ENCODE measurements at places on chromosomes 5 and 9.
A peak's percentile ranks its signal among the peaks of the same experiment; 100 is the strongest.

- no peak for DNase-seq
These were observed 29.4 kb downstream of the SLC6A3 start for GRCh38 chr5:1415626-1416360.

GRCh38 chr9:110590816-110591215 is 11.3 kb upstream of the SVEP1 start:
- DNase-seq, result no peak

GRCh38 chr9:99249619-99250018 is 27.5 kb downstream of the SEC61B start:
- peak; percentile 50 for DNase-seq

DNA sequence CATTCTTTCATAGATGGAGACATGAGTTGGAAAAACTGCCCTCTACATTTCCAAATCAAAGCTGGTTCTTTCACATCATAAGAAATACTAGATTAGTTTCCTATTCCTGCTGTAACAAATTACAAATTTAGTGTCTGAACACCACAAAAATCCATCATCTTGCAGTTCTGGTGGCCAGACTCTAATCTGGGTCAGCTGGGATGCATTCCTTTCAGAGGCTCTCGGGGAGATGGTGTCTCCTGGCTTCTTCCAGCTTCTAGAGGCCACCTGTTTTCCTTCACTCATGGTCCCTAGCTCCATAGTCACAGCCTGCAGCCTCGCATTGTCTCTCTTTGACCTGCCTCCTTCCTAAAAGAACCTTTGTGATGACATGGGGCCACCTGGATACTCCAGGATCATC is 65.2 kb downstream of the RETREG1 start:
- no peak for DNase-seq

DNA sequence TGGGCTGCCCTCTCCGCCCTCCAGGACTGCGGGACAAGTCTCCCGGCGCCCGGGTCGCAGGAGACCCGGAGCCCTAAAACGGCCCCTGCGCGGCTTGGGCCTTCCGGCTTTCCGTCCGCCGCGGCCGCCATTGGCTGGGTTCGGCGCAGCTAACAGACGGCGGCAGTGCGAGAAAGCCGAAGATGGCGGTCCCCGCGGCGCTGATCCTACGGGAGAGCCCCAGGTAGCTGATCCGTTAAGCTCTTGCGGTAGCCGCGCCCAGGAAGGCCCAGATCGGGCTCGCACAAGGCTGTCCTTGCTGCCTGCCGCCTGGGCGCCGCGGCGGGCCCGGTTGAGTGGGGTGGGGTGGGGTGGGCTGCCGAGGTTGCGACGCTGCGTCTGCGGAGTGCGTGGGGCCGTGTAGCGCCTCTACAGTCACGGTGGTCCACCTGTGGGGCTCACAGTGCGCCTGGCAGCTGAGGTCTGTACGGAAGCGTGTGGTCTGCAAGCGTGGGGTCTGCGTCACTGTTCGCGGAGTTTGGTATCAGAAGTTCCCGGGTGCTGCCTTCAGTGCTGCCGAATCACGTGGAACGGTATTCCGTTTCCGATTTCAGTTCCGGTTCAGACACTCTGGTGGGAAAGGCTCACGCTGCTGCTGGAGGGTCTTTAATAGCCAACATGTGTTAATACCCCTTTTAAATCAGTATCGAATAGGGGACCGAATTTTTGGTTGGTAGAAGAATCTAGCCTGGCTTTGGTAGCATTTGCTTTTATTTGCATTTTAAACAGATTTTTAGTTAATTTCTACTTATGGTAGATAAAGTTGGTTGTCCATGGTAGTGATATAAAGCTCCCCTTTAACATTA is at the start of gene COMMD10:
COMMD10 (plus strand) TSS at position 155 of the 845 bp plus-strand sequence.
- DNase-seq, result peak; percentile 82

DNA sequence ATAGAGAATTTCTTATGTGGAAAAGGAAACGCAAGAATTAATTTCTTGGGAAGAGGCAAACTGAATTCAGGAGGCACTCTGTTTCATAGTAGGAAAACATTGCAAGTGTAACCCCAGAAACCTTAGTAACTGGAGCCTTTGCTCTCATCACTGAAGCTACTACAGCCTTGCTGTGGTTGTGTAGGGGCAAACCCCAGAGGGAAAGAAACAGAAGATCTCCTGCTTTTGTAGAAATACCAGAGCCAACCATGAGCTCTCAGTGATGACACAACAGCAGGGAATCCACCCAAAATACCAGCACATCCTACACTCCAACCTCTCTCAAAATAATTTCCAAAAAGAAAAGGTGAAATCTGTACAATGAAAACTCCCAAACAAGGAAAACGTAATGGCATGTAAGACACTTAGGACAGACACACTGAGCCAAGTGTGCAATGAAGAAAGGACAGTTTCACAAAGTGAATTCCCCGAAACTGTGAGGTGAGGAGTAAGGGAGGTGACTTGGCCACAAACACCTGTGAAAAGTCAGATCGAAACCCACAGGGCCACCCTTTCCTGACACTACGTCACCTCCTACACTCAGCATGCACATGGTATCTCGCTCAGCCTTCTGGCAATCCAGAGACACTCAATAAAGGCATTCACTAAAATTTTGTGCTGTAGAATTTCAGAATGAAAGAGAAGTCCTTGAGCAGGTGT is 8.5 kb upstream of the ACSL6 start:
- DNase-seq, result peak; percentile 78

GRCh38 chr5:147591120-147591519 is 81.3 kb upstream of the DPYSL3 start:
- DNase-seq, result no peak

- DNase-seq, result no peak
These were observed 5.7 kb downstream of the NEURL1B start for GRCh38 chr5:172646716-172647285.

GRCh38 chr9:15509931-15510788 is 610 bp downstream of the PSIP1 start:
- DNase-seq, result peak; percentile 71

DNA sequence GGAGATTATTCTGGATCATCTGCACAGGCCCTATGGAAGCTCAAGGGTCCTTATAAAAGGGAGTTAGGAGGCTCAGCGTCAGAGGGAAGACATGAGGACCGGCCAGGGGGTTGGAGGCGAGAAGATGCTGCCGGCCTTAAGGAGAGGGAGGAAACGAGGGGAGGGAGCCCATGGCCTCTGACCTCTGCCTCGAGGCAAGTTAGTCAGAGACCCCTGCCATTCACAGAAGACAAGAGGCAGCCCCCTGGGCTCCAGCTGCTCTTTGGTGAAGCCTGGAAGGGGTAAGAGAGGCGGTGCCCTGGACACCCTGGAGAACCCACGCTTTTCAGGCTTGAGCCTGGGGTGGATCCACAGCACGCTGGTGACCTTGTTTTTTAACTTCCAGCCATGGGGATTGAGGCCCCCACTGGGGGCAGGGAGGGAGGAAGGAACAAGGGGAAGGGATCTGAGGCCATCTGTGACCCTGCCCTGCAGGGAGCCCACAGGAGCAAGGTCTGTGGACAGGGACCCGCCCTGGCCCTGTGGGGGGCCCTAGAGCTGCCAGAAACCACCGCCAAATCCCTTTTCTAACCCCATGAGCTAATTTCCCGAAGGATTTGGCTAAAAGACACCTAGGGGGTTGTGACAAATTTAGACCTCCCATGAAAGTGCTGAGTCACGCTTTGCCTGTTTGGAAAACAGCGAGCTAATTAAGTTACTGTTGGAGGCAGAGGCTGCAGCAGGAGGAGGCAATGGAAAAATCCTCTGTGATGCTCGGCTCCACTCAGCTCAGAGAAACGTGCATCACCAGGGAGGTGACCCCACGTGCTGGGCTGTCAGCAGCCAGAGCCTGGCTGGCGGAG is 49.7 kb downstream of the OLFM1 start:
- DNase-seq, result no peak

GRCh38 chr5:86684222-86684621 is 66.5 kb downstream of the COX7C start:
- DNase-seq, result no peak

GRCh38 chr5:144873076-144873475 is 702.4 kb downstream of the KCTD16 start:
- DNase-seq, result no peak

GRCh38 chr9:96442491-96442890 is 7.5 kb upstream of the HABP4 start:
- DNase-seq, result no peak

DNA sequence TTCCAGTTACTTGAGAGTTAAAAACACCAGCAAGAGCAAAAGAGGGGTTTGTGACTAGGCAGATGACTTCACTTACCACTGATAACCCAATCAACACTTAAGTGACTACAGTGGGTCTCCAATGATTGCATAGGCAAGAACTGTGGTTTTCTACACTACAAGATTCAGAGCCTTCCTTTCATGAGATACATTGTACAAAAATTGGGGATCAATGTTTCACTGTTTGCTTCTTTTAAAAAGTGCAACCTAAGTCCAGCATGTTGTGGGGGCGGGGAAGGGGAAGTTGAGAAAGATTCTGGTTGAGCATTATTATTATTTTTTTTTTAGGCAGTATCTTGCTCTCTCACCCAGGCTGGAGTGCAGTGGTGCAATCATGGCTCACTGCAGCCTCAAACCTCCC is 3.6 kb downstream of the IQGAP2 start:
- no peak for DNase-seq

DNA sequence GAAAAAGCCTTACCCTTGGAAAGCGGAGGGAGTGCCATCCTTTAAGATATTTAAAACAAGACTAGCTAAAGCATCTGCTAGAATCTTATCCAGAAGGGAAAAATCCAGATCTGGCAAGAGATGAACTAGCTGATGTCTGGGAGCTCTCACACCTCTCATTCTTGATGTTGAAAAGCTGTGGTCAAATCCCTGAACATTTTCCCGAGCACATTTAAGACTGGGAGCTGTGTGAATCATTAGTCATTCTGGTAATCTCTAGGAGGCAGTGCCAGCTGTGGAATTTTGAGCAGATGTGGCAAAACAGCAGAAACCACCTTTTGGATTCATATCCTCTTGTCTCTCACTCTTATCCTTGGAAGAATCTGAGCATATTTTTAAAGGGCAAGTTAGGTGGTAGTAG is 218.0 kb downstream of the MAN2A1 start:
- no peak for DNase-seq

GRCh38 chr9:5518171-5518936 is 8.0 kb downstream of the PDCD1LG2 start:
- no peak for DNase-seq

- peak; percentile 84 for DNase-seq
These were observed 117.9 kb upstream of the LPCAT1 start for GRCh38 chr5:1641560-1642166.

GRCh38 chr5:133367984-133368383 is 244.4 kb downstream of the FSTL4 start:
- no peak for DNase-seq

- no peak for DNase-seq
These were observed 22.9 kb downstream of the CAMSAP1 start for GRCh38 chr9:135884328-135885035.

DNA sequence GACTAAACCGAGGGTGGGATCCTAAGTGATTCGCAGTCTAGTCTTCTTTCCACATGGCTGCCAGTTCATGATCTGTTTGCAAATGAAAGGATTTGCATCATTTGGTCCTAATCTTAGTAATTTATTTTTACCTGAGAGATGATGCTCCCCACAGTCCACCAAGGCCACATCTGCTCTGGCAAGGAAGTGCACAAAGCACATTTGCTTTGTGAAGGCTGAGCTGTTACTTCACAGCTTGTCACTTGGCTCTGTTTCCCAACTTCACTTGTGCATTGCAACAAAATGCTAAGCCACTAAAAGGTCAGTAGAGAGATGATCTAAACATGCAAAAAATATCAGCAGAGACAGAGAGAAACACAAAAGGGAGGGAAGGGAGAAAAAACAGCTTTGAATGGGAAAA is 128.5 kb upstream of the VLDLR start:
- DNase-seq, result no peak

DNA sequence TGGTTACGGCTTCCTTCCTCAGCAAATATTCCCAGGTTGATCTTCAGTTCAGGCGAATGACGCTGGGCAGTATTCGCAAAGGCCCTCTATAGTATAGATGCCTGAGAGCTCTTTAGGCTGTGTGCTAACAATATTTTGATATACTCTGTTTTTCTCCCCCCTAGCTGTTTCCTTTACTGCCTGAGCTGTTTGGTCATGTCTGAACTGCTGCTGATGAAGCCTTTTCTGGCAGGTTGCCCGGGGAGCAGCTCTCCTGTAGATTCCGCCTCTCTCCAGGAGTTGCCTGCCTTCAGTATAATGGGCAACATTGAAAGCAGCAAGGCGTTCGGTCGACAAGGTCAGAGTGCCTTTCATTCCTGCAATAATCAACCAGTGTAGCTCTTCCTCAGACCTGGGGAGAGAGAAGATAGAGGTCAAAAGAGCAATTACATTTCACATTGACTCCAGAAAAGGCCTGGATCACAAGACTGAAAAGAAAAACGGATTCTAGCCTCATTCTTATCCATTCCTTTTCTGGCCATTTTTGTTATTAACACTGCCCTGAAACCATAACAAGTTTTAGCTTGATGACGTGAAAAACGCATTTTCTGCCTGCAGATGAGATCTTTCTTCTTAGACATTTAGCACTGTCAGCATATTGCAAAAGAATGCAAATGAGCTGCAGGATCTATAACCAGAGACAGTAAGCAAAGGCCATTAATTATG is 60.1 kb upstream of the ZNF608 start:
- DNase-seq, result no peak

GRCh38 chr5:124651663-124652513 is 94.6 kb downstream of the ZNF608 start:
- peak; percentile 21 for DNase-seq

GRCh38 chr5:54243483-54244080 is 66.8 kb downstream of the ARL15 start:
- peak; percentile 22 for DNase-seq

DNA sequence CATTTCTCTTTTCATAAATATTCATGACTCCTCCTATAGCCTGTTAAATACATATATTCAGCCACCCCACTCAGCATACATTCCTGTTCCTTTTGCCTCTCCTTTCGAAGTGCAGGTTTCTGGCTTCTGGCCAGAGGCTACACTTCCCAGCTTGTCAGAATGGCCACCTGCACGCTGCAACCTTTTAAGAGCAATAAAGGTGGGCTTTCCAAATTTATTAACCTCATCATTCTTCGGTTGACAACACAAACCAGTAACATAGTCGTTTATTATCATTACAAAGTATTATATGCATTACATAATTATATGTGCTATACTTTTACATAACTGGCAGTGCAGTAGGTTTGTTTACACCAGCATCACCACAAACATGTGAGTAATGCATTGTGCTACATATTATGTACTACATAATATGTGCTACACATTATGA is 16.5 kb upstream of the TMEM171 start:
- DNase-seq, result no peak

GRCh38 chr5:912280-913091 is 19.8 kb downstream of the TRIP13 start:
- DNase-seq, result peak; percentile 40

- no peak for DNase-seq
These were observed 462.2 kb downstream of the RASEF start for GRCh38 chr9:82600536-82601292.

DNA sequence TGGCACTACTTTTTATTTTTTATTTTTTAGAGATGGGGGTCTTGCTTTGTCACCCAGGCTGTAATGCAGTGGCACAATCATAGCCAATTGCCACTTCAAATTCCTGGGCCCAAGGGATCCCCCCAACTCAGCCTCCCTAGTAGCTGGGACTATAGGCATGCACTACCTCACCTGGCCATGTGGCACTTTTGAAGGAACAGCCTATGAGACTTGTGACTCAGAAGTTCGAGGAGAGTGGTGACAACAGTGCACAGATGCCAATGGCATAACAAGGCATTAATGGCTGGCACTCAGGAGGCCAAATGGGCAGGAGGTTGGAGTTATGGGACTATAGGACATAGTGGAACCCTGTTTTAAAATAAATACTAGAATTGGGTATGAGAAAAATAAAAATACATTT is 33.7 kb downstream of the ANKRD31 start:
- no peak for DNase-seq

- no peak for DNase-seq
These were observed 531.1 kb downstream of the CETN3 start for GRCh38 chr5:89878140-89879132.

GRCh38 chr9:129630967-129631673 is 5.2 kb downstream of the NTMT1 start:
- no peak for DNase-seq

Measured in stimulated activated naive CD8-positive, alpha-beta T cell treated with anti-CD3 and anti-CD28 coated beads, Interleukin-15, amount 100 ng/mL, for 72 hours (primary cell).